Skeletal muscle tissue (tissue), 5 donors: ENCODE measurements at places on chromosomes 3 and 15. TPM values are rescaled to one million over a fixed set of nuclear protein-coding genes. Genes with fewer than 3 reads are reported as not detected.

TLR9 gene
- not detected for total RNA-seq

GCNT3 gene
- total RNA-seq = not detected

CYB561D2 gene
- 14.1 TPM for total RNA-seq

SLC12A8 gene
- total RNA-seq = 1.0 TPM

C2CD4A gene
- not detected for total RNA-seq

SSUH2 gene
- 0.52 TPM for total RNA-seq

LRRC2 gene
- total RNA-seq = 3.7 TPM

KNL1 gene
- 6.3 TPM for total RNA-seq

TF gene
- 3.1 TPM for total RNA-seq

PLA2G4E gene
- 0.52 TPM for total RNA-seq

ARNT2 gene
- 2.1 TPM for total RNA-seq

TRIP4 gene
- total RNA-seq = 12.0 TPM

HRG gene
- not detected for total RNA-seq

C3orf20 gene
- total RNA-seq = 0.52 TPM

DNASE1L3 gene
- total RNA-seq = 1.0 TPM

ZBED2 gene
- not detected for total RNA-seq

TEX55 gene
- not detected for total RNA-seq

EFCAB12 gene
- not detected for total RNA-seq

ALDH1A2 gene
- 11.0 TPM for total RNA-seq

VGLL3 gene
- 17.7 TPM for total RNA-seq

EXD1 gene
- not detected for total RNA-seq

POTEB gene
- total RNA-seq = not detected

LNP1 gene
- 7.3 TPM for total RNA-seq

HIGD2B gene
- total RNA-seq = not detected

GOLGA8S gene
- total RNA-seq = not detected

IL17RE gene
- total RNA-seq = not detected

TTLL13 gene
- not detected for total RNA-seq

CCDC39 gene
- not detected for total RNA-seq

STRA6 gene
- 1.0 TPM for total RNA-seq

CRABP1 gene
- 8.9 TPM for total RNA-seq

AMT gene
- total RNA-seq = 2.6 TPM

RARRES1 gene
- total RNA-seq = 1.6 TPM

XCR1 gene
- not detected for total RNA-seq

TMEM158 gene
- total RNA-seq = 0.52 TPM

FBN1 gene
- 439 TPM for total RNA-seq

IP6K2 gene
- total RNA-seq = 33.9 TPM

CHRNA7 gene
- 0.52 TPM for total RNA-seq
